ENCODE measurements at places on chromosomes 16 and 17.

DNA sequence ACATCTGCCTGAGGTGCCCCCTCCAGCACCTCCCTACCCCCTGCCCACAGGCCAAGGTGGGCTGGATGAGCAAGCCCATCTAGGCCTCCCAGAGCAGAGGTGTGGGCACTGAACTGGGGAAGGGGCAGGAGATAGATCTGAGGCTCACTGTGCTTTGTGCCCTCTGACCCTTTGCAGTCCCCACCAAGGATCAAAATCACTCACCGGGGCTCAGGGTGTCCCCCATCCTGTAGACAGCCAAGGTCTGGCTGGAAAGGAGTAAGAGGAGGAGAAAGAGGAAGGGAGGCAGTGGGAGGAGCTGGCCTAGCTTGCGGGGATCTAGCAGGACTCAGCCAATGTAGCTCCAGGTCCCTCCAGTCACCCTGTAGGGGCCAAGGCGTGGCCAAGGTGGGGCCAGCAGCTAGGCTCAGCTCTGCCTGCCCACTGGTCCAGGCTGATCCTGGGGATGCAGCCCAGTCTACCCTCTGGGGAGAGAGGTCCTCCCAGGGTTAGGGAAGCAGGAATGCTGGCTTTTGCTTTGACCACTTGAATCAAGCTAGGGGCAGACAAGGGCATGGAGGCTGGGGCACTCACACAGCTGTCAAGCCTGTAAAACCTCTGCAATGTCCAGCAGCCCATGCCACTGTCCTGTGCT, 1.8 kb downstream of the SLC12A4 start:
- DNase-seq: no peak

DNA sequence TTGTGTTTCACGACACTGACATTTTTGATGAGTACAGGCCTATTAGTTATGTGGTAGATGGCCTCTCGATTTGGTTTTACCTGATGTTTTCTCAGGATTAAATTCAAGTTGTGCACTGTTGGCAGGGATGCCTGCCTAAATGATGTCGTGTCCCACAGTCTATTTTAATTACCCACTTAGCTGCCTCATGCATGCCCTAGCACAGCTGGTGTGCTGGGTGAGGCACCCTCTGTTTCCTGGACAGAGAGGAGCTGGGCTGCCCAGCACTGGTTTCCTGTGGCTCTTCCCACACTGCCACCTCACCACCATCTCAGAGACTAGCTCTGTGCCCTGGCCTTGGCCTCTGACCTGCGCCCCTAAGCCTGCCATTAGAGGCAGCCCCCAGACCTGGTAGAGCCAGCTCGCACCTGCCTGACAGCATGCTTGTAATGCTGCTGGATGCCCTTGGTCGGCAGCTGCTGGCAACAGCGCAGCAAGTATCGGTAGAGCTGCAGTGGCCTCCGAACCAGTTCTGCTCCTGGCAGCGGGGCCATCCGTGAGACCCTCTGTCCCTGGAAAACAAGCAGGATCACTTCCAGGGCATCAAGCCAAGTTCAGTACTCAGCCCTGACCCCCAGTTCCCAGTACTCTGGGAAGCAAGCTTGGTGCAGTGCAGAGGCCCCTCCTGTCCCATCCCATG, 10.9 kb downstream of the LYRM9 start:
- no peak for DNase-seq

- DNase-seq: no peak
Observed at GRCh38 chr16:62079236-62079635, 43.0 kb upstream of the CDH8 start.

DNA sequence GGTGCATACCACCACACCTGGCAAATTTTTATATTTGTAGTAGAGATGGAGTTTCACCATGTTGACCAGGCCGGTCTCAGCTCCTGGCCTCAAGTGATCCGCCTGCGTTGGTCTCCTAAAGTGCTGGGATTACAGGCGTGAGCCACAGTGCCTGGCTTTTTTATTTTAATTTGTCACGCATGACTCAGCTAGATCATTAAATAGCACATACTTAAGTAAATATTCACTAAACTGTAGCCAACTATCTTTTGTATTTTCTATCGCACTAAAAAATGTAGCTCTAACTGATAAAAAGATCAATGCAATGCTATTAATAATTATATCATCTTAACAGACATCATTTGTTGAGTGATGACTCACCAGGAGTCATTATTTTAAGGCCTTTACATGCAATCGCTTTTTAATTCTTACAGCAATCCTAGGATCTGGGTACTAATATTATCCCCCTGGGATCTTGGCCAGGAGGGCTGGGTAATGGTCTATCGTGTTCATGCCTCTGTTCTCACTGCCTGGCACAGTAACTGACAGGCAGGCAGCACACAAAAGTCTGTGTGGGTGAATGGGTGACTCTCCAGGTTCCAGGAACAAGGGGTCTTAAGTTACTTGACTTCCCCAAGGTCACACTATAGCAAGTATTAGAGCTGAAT, 693.5 kb upstream of the EEF2KMT start:
- no peak for DNase-seq
